Body of pancreas (tissue), 4 donors: ENCODE measurements at places on chromosomes 4 and X. TPM values are rescaled to one million over a fixed set of nuclear protein-coding genes. Genes with fewer than 3 reads are reported as not detected.

The ATOH1 gene
- not detected for total RNA-seq

- no peak for DNase-seq
These were observed 467.6 kb upstream of the CNKSR2 start for GRCh38 chrX:20906571-20906970.

GRCh38 chrX:37331546-37331945, 17.6 kb upstream of the PRRG1 start:
- no peak for DNase-seq

DNA sequence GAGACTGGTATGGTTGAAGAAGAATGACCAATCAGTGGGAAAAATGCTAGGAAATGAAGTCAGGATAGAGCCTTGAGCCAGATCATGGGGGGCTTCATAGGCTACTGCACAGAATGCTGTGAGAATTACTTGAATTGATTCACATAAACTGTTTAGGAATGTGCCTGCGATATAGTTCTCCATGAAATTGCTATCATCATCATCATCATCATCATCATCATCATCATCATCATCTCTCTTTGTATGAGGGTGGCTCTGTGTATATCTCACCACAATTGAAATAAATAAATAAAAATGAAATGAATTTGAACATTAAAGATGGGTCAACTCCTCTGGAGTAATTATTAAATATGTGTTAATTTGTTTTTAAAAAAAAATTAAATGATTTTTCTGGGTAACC, 148.6 kb upstream of the LEF1 start:
- DNase-seq, result no peak
